ENCODE measurements at places on chromosomes 7 and 10.
A peak's percentile ranks its signal among the peaks of the same experiment; 100 is the strongest.

GRCh38 chr7:157272351-157273207 lies 64.2 kb upstream of the DNAJB6 start:
- DNase-seq: no peak

DNA sequence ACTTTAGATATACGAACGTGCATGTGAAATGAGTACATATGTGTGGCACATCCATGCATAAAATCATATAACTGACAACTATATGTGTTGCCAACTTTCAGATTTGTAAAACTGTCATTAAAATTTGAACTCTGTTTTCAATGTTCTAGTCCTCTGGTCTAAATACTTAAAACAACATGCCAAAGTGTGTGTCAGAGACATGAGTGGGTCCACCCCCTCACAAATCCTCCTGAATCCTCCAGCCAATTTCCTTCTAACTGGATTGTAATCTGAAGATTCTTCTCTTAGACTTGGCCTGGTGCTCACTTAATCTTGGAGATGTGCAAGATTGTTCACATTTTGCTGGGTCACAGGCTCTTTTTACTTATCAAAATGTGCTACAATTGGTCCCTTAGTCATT lies 184.1 kb downstream of the RELN start:
- DNase-seq: no peak

DNA sequence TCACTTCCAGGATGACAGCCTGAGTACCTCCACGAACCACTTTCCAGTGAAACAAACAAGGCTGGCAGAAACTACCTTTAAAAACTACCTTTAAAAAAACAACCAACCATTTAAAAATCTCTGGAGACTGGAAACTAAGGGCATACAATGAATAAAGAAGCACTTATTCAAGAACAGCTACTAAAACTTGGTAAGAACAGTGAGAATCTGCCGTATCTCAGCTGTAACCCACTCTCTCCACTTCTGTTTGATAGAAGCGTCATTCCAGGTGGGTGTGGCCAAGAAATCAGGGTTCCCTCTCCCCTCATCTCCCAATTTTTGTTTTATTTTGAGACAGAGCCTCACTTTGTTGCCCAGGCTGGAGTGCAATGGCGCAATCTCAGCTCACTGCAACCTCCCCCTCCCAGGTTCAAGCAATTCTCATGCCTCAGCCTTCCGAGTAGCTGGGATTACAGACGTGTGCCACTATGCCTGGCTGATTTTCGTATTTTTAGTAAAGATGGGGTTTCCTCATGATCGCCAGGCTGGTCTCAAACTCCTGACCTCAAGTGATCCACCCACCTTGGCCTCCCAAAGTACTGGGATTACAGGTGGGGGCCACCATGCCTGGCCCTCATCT lies 158.8 kb upstream of the CHST15 start:
- DNase-seq: no peak

DNA sequence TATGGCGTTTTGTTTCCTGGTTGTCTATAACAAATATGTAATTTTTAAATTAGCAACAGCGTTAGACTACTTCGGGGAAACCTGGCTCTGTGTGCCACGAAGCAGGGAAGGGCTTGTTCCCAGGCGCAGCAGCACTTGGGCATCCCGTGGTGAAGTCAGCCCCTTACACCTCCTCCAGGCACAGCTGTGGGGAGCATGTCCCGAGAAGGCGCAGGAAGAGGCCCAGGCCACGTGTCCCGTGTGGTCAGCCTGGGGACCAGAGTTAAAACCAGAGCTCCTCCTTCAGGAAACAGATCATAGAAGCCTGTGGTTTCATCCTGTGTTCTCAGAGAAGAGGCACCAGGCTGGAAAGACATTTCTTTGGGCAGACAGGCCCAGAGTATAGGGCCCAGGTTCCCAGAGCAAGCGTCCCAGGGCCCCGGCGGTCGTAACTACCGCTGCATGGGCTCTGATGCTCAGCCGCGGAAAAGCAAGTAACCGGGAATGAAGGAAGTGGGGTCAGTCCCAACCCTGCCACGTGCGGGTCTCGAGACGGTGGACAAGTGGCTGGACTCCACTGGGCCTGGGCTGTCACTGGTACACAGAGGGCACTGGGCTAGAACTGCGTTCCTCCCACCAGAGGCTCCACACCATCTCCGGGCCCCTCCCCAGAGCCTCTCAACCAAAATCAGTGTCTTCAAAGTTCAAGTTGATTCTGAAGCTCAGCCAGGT lies 7.1 kb downstream of the NUDT1 start:
- DNase-seq: peak; percentile 90

- DNase-seq: no peak
Observed at GRCh38 chr10:93695740-93696139, 6.7 kb downstream of the FRA10AC1 start.

DNA sequence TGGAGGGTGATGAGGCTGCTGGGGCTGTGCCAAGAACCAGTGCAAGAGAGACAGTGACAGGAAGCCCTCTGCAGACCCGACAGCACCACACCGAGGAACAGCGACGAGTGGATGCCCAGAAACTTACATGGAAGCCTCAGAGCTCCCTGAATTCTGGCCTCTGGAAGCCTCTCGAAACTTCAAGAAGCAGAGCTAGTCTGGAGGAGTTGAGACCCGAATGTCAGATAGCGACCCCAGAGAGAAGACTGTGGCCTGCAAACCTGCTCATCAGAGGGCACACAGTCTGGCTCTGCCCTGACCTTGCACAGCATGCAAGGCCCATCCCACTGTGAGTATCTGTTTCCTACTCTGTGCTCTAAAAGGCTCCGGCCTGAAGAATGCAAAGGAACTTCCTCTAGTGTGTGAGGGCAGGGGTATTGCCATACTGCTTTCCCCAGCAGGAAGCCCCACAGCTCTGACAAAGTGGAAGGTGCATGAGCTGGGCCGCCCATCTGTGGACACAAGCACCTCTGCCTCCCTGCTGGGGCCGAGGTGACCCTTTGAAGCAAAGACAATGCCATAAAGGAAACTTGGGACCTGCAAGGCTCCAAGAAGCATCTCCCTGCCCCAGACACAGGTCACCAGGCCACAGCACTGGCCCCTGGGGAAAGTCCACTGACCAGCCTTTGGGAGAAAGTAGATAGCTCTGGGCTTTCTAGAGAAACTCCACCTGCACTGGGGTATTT lies 10.5 kb upstream of the C10orf71 start:
- DNase-seq: no peak

GRCh38 chr7:111987115-111987826 lies 218.9 kb downstream of the DOCK4 start:
- DNase-seq: no peak

DNA sequence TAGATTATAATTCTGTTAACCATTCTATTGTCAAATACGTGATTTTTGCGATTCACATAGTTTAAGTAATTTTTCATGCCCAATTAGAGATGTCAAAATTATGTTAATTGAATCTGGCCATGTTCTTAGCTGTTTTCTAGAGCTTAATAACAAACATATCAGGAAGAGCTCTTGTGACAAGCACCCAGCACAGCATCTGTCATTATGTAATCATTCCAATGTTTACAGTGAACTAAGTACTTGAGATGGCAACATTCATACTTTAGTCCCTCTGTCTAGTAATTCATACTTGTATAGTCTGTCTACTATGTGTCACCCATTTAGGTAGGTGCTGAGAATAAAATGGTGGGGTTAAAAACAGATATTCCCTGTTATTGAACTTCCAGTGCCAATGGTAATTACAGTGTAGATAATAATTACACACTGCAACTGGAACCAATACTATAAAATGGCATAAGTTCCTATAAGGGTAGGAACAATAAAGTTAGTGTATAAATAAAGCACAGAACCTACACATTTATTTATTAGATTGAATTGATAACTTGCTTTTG lies 55.2 kb downstream of the ZEB1 start:
- DNase-seq: no peak

DNA sequence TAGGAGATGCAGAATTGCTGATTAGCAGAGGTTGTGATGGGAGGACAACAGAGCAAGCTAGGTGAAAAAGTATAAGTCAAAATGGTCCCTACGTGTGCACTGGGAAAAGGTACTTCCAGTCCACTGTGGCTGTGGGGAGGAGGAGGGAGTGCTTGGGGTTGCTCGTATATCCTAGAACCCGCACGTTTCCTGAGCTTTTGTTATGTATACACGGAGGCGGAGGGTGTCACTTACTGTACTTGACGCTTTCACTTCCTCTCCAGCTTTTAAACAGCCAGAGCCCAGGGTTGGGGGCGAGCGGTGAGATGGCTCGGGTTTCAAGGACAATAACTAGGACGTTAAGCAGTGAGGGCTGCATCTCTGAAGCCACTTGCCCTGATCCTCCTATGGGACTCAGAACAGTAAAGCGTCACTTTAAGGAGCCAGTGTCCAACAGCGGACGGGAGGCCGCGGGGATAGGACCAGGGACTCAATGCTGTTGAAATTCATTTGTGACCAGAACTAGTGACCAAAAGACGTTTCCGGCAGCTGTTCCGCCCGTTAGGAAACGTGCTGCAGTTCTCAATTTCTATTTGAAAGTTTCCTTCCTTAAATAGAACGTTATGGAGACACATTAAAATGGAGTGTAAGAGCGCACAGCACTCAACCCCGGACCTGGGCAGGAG lies 985 bp upstream of the ETV1 start:
- peak; percentile 94 for DNase-seq

GRCh38 chr7:46290374-46291049 lies 369.4 kb upstream of the IGFBP3 start:
- no peak for DNase-seq

GRCh38 chr10:132847856-132848255 lies 61.9 kb upstream of the NKX6-2 start:
- DNase-seq: no peak

GRCh38 chr7:30791114-30791513 lies 19.9 kb downstream of the MINDY4 start:
- no peak for DNase-seq

DNA sequence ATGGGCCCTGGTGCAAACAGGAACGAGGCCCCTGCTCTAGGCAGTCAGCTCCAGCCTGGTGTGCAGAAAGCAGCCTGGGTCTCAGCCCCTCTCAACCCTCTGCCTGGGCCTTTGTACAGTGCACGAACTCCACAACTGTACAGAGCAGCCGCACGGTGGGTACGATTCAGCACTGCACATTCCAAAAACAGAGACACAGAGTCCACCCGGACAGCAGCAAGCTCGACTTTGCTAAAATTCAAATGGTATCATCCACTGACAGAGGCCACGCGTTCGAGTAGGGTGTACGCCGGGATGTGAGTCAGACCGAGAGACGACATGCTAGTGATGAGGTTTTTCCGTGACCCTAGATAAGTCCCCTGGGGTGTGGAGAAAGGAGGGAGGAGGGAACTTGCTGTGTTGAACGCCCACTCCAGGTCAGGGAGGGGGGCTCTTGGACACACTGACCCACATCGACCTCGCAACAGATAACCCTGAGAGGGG lies 65.6 kb upstream of the PDGFA start:
- no peak for DNase-seq

DNA sequence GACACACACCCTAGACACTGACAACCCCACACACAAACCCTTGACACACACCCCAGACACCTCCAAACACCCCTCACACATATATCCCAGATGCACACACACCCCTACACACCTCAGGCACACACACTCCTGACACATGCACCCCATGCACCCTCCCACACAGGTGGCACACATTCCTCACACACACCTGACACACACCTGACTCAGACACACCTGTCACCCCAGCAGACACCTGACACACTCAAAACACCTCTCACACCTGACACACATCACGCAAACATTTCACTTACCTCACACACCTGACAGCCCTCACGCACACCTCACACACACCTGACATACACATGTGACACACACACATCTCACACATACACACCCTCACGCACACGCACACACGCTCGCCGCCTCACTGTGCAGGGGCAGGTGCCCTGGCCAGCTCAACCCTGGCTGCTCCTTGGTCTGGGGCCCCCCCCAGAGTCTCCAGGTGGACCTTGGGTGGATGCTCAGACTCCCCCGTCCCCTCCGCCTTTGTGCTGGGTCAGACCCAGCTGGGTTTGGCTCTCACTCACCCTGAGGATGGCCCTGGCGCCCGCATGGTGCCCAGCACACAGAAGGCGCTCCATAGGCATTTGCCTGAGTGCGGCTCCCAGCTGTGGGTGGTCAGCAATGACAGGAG lies 3.1 kb upstream of the CALY start:
- no peak for DNase-seq

- no peak for DNase-seq
Observed at GRCh38 chr10:77281719-77282118, 355.9 kb downstream of the KCNMA1 start.

GRCh38 chr7:49707891-49708290 lies 65.5 kb upstream of the VWC2 start:
- DNase-seq: no peak

- no peak for DNase-seq
Observed at GRCh38 chr7:30272126-30272525, 12.3 kb upstream of the ZNRF2 start.

DNA sequence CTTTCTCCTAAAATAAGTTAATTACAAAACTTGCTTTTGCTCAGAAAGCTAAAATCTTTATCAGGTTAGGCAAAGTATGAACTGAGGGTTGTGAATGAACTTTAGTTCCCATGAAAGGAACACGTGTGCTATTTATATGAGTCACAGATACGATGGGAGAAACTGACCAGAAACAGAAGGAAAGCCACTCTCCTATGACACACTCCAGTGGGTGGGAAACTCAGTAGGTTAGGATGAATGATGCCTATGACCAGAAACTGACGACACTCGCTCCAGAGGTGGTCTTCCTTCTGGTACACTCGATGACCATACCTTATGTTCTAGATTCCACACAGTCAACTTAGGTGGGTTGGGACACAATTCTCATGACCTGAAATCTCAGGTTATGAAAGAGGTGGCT lies 215.7 kb upstream of the INHBA start:
- no peak for DNase-seq

GRCh38 chr10:90920986-90921666 lies at the start of gene ANKRD1:
Gene ANKRD1, minus strand, starts transcription at chr10:90921087. Its CDS starts 60 bp downstream, at chr10:90921027.
- DNase-seq: peak; percentile 94

- DNase-seq: no peak
Observed at GRCh38 chr10:124596116-124596785, 134.6 kb downstream of the LHPP start.

- DNase-seq: no peak
Observed at GRCh38 chr7:4470246-4470645, 211.8 kb upstream of the FOXK1 start.

GRCh38 chr7:7843972-7844371 lies 124.6 kb upstream of the GLCCI1 start:
- DNase-seq: no peak

GRCh38 chr7:90994601-90995000 lies 269.6 kb upstream of the FZD1 start:
- DNase-seq: no peak

DNA sequence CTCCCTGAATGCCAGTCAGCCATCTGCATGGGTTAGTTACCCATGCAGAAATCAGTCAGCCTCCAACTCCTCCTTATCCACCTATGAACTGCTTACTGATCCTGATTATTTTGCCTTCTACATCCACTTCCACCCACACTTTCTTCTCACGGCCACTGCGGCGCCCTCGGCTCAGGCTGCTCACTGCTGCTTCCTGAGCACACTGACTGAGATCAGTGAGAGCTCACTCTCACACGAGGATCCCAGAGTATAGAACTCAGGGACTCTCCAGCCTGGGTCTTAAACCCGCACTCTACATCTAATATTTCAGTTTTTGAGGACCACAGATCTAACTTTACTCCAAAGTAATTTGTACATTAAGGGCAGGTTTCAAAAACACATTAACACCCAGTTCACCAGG lies 64.4 kb downstream of the GRB10 start:
- no peak for DNase-seq
